ENCODE measurements at places on chromosomes 4 and X.

- DNase-seq, result no peak
These were observed 9.5 kb upstream of the CASK start for GRCh38 chrX:41932885-41933284.

- no peak for DNase-seq
These were observed 85.3 kb upstream of the SLC4A4 start for GRCh38 chr4:71253545-71253944.

- peak; percentile 51 for DNase-seq
These were observed 27.0 kb upstream of the TMEM131L start for GRCh38 chr4:153438916-153439756.

DNA sequence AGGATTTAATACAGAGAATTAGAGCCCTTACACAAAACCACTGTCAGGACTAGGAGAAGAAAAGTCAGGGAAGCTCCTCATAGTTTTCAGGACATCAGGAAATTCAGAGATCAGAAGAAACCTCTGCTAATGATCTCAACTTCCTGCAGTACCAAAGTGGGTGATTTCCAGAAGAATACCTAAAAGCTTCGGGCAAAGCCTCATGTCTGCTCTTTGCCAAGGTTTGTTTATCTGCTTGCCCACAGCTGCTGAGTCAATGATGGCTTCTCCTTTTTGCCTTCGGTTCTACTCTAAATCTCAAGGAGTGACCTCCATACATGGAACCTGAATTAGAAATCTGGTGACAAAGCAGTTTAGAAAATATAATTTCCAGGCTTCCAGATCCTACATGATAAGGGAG is 68.4 kb downstream of the USP38 start:
- no peak for DNase-seq

All from CD8-positive, alpha-beta memory T cell (primary cell).